ENCODE measurements at places on chromosomes 6 and 20.

DNA sequence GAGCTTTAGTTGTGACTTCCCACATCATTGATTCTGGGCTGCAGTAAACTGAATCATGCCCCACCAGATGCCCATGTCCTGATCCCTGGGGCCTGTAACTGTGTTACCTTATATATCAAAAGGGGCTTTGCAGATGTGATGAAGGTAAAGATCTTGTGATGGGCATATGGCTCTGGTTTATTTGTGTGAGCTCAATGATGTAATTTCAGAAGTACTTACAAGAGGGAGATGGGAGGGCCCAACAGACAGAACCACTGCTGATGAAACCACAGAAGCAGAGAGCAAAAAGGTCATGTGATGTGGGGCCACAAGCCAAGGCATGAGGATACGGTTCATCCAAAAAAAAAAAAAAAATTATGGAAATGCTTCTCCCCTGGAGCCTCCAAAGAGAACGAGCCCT lies 118.7 kb downstream of the TOX2 start:
- DNase-seq = no peak

DNA sequence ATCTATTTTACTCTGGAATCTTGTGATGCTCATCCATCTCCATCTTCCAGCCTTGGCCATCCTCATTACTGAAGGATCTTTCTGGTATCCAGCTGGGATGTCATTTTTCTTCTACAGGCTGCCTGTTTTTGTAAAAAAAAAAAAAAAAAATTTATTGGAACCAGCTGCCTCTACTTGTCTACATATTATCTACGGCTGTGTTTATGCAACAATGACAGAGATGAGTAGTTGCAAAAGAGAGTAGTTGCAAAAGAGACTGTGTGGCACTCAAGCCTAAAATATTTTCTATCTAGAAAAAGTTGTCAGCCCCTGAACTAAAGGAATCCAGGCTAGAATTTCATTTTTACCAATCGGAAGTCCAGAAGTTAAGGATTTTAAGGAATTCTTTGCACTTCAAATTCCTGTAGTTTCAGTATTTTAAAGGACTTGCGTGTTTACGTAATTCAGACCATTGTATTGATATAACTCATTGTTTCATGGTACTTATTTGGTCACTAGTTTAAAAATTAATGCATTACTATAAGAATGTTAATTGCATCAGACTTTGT lies 38.6 kb upstream of the PLCG1 start:
- DNase-seq = no peak

DNA sequence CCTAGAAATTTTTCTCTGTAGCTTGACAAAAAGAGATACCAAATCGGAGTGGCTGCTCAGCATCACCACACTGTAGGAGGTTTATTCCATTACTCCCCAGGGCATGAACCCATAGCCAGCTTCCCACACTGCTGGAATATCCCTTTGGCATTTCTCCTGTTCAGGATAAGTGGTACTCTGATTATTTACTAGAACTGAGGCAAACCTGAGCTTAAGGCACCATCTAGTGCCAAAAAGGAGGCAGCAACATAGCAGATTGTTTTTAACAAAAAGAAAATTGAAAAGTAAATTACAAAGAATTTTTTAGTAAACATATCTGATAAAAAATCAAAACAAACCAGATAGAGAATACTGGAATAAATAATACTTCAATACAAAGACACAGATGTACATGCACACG lies 181.7 kb downstream of the WDR27 start:
- no peak for DNase-seq

DNA sequence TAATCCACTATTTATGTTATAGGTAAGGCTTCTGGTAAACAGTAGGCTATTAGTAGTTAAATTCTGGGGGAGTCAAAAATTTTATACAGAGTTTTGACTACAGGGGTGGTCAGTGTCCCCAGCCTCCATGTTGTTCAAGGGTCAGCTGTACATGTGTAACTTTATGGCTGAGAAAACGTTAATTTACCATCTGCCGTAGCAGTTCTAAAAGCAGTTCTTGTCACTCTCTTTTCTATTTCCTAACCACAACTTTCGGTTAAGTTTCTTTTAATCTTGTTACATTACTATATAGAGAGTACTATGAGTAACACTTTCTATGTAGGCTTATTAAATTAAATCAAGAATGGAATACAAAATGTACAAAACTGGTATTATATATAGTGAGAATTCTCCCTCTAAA lies 21.6 kb upstream of the KIF6 start:
- DNase-seq = no peak

DNA sequence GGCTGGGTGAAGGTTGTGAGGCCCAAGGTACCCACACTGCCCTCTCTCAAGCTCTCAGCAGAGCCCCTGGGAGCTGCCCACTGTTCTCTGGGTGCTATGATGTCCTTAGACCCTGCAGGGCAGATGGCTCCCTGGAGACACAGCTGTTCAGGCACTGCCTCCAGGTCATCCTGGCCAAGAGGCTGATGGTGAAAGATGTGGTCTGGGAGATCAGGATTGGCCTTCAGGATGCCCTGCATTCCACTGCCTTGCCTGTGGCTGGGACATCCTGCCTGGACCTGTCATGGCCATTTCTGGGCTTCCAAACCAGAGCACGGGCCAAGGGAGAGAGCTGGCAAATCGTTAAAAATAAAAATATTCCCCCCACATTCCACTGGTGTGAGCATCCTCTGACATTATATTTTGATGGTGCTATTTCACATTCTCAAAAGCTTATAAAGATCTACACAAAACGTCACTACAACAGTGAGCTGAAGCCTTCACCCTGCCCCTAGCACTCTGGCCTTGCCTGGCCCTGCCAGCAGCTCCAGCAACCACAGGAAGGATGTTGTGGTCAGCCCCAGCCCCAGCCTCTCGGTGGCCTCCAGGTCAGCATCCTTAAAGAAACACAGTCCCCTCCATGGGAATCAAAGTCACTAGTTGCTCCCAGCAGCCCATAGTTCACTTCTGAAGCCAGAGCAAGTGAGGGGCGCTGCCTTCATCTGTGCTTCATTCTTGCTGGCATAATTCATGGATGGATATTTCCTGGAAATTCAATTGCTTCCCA lies 13.5 kb upstream of the KCNK16 start:
- no peak for DNase-seq

GRCh38 chr6:149261364-149262040 lies 56.0 kb upstream of the TAB2 start:
- no peak for DNase-seq

Measured in BE2C (cell line).